GM12878 (cell line): ENCODE measurements at places on chromosomes 12 and 14. TPM values are rescaled to one million over a fixed set of nuclear protein-coding genes. Genes with fewer than 3 reads are reported as not detected.

AICDA gene
- polyA plus RNA-seq: 24.0 and 25.4 TPM in 2 replicates

GRCh38 chr14:106564058-106564643 lies 1037.8 kb downstream of the TMEM121 start:
- DNase-seq: no peak

GRCh38 chr12:953776-954175 lies 4.3 kb upstream of the RAD52 start:
- DNase-seq: no peak

CCDC38 gene
- polyA plus RNA-seq: not detected in 2 replicates

DNA sequence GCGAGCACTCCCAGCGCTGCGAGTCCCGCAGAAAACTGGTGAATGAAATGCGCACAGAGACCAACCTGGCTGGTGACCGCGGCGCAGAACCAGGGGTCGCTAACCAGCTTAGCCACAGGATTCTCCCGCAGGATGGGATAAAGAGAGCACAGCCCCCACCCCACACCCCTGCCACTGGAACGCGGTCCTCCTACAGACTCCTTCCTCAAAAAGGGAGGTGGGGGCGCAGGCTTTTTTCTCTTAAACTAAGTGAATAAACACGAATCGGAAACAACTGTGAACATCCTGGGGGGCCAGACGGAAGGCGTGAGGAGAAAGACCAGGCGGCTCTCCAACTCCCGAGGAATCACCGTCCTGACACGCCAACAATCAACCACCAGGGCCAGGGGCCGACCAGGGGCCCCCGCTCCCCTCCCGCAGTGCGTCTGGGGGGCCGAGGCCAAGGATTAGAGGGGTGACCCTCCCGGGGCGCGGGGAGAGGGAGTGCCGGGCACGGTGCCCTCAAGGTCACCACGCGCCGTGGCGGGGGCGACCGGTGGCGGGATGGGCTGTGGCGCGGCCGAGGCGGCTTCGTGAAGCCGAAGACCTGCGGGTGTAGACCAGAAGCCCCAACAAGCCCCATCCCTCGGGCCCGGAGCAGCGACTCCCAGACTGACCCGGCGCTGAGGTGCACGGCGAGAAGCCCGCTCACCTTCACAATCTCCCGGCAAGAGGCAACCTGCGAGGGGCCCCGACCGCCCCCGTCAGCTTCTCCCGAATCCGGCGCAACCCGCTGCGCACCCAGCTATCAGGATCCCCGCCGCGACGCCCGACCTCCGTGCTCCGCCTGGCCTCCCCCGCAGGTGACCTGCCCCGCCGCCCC lies 704 bp downstream of the ATP2B1 start:
- DNase-seq: no peak

RAB5B gene
- 37.7 and 38.4 TPM in 2 replicates for polyA plus RNA-seq

GRCh38 chr14:74312161-74312560 lies 9.4 kb upstream of the ABCD4 start:
- DNase-seq: no peak

GNPNAT1 gene
- polyA plus RNA-seq: 50.4 and 53.8 TPM in 2 replicates

RNASE3 gene
- not detected in 2 replicates for polyA plus RNA-seq
